ENCODE measurements at places on chromosomes 11 and 22.

DNA sequence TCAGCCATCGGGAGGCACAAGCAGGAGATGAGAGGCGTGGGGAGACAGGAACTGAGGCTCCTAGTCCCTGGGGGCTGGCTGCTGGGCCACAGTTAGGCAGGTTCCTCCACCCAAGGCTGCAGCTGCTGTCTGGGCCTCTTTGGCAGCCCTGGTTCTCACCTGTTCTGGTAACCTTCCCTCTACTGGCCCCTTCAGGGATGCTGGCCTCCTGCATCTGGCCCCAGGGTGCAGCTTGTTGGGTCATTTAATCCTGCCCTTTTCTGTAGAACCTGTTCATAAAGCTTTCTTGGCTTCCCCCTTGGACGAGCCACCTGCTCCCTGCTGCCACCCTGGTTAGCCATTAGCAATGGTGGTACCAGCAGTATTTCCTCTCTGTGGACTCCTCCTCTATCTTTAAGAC lies 5.5 kb downstream of the USH1C start:
- no peak for DNase-seq

DNA sequence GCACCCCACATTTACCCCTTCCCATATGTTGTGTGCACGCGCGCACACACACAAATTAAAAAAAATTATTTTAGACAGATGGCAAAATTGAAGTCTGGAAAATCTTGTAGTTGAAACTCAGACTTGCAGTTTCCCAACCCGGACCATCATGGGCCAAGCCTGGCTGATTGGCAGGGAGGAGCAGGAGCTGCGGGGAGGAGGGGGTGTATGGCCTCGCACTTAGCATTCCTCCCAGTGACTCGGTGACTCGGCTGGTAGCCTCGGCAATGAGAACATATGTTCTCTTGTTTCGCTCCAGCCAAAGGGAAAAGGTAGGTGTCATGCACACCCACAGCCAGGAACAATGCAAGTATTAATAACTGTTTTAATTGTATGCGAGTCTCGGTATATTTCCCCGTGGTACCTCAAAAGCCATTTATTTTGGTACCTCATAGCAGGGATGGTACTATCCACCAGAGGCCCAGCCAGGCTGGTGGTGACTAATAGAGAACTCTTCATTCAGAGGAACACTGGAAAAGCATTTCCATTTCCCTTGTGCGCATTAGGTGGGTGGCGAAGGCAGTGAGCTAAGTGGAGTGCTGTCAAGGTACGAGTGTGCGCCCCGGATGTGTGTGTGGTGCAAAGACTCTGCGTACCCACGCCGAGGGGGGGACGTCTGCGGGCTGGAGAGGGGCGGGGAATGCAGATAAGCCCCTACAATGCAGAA lies 92.5 kb downstream of the DSCAML1 start:
- no peak for DNase-seq

- no peak for DNase-seq
These were observed 81.4 kb downstream of the TBC1D22A start for GRCh38 chr22:46843821-46844255.

DNA sequence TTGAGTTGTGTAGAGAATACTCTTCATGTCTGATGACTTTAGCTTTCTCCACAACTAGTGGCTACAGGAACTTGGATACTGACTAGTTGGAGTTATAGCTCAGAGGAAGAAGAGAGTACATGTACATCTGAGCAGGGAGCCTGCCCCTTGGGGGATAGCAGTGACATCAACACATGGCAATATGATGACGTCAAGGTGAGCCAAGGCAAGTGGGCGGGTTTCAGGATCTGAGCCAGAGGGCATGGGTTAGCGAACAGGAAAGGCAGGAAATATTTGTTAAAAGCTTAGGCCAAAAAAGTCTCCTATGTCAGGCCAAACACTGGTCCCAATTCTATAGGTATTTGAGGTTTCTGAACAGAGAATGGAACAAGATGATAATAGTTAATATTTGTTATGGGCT lies 42.0 kb upstream of the HORMAD2 start:
- DNase-seq, result no peak

- DNase-seq, result no peak
These were observed 172.0 kb upstream of the B3GAT1 start for GRCh38 chr11:134584001-134584561.

DNA sequence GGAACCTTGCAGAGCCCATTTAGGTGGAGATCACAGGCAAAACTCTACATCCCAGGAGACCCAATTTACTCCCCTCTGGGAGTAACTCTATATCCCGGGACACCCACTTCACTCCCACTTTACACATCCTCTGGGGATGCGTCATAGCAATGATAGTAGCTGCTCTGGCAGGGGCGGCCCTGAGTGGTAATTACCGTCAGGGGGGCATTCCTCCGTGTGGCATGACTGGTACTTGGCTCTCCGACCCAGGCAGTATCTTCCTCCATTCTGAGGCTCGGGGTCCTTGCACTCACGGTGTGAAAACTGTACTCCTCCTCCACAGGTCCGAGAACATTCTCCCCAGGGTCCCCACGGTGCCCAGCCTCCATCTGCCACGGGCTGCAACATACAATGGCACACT lies 17.2 kb downstream of the ADAMTS8 start:
- no peak for DNase-seq

- no peak for DNase-seq
These were observed 52.9 kb upstream of the GUCY1A2 start for GRCh38 chr11:107071129-107071528.

DNA sequence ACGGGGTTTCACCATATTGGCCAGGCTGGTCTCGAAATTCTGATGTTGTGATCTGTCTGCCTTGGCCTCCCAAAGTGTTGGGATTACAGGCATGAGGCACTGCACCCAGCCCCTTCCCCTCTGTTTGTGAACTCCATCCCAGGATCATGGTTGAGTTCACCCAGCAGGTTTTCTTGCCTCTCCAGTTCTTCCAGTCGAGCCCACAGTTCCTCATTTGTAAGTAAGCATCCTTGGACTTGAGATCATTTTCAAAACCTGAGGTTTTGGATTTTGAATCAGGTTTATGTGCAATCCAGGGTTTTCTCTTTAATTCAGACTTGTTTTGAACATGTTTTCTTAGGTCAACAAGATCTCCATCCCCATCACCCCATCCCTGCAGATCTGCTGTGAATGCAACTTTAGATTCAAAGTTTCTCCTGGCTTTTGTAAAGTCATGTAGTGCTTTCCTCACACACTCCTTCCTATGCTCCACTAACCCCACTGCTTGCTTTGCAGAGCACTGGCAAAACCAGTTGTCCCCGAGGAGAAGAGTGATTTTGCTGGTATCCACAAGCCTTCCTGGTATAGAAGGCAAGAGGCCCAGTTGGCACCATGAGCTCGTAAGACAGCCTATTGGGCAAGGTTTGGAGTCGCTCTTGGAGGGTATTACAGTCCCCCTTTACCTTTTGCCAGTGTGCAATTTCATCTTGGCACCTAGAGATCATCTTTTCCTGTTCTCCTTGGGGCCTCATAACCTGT lies 14.7 kb upstream of the VPREB1 start:
- DNase-seq, result no peak

DNA sequence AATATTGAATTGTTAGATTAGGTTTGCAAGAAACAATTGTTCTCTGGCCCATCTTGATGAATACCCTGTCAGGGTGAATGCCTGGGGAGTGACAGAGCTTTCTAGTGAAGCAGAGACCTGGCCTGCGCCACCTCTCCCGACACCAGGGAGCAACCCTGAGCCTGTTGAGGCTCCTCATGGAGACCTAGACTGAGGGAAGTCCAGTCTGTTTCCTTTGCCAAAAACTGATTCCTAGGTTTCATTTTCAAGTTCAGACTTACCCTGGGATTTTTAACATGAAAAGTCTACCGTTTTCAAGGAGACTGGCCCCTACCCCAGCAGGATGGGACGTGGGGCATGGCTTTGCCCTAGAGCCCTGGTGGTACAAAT lies 173.7 kb upstream of the SORL1-AS1 start:
- no peak for DNase-seq

- DNase-seq, result no peak
These were observed 615.4 kb upstream of the B3GAT1 start for GRCh38 chr11:135027461-135027860.

GRCh38 chr11:101083335-101083734 lies 46.3 kb downstream of the PGR start:
- DNase-seq, result no peak

GRCh38 chr11:94791216-94791889 lies 23.2 kb downstream of the AMOTL1 start:
- no peak for DNase-seq

GRCh38 chr22:40203572-40203971 lies 25.8 kb downstream of the TNRC6B start:
- DNase-seq, result peak; percentile 54

GRCh38 chr11:72932132-72932570 lies 117.9 kb downstream of the ATG16L2 start:
- DNase-seq, result no peak

DNA sequence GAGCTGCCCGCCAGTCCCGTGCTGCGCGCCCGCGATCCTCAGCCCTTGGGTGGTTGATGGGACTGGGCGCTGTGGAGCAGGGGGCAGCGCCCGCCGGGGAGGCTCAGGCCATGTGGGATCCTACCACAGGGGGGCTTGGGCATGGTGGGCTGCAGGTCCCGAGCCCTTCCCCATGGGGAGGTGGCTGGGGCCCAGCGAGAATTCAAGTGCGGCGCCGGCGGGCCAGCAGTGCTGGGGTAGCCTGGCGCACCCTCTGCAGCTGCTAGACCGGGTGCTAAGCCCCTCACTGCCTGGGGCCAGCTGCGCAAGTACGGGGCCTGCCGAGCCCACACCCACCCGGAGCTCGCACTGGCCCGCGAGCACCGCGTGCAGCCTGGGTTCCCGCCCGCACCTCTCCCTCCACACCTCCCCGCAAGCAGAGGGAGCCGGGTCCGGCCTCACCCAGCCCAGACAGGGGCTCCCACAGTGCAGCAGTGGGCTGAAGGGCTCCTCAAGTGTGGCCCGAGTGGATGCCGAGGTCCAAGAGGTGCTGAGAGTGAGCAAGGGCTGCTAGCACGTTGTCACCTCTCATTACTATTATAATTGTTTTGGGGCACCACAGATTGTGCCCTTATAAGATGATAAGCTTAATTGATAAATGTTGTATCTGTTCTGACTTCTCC lies 333.2 kb downstream of the CASP12 start:
- no peak for DNase-seq

DNA sequence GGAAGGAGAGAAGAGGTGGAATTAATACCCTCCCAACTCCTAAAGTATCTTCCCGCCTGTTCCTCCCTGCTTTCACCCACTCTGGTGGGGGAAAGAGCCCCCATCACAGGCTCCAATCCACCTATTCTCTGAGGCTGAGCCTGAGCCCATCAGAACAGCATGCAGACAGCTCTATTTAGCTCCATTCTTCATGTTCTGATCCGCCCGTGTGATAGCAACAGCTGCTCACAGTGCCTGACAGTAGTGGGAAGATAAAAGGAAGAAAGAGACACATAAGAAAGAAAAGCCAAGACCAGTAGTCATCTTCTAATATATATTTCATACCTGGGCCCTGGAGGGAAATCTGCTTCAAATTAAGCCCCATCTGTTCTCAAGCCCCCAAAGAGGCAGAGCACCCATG lies 80.3 kb upstream of the AKIP1 start:
- no peak for DNase-seq

DNA sequence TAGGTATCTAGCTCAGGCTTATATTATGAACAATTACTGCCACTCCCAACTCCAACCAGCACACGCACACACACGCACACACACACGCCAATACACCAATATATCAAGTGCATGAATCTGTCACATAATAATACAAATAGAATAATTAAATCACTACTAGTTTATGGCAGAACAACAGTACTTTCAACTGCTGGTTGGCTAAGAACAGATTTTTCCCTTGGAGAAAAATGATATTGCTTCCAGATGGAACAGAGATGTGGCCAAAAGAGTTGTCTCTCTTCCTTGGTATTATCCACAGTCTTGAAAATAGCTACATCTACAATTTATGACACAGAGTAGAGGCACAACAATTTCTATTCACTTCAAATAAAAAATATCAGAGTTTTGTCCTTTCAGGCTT lies 538.3 kb upstream of the FAT3 start:
- DNase-seq, result no peak
